ENCODE measurements at places on chromosomes 2 and 18.

- DNase-seq, result no peak
Measured at GRCh38 chr18:21803495-21803894, 62.9 kb downstream of the MIB1 start.

GRCh38 chr2:10161206-10161931 is 38.8 kb downstream of the RRM2 start:
- DNase-seq, result no peak

DNA sequence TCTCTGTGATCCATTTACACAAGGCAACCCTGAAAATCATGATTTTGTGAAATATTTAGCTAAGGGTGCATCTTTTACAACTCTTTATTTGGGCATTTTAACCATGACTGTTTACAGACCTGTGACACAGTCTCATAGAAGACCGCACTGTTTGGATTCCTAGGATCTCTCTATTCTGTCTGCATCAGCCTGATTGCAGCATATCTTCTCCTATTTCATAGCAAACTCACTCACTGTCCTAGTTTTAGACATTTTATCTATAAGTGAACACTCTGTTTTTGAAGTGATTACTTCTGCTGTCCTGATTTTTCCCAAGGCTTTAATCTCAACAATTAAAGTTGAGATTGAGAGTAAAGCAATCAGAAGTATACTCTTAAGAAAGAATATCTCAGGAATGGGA is 56.2 kb downstream of the CAVIN2 start:
- no peak for DNase-seq

GRCh38 chr18:8186413-8186812 is 422.8 kb upstream of the RAB12 start:
- DNase-seq, result no peak

DNA sequence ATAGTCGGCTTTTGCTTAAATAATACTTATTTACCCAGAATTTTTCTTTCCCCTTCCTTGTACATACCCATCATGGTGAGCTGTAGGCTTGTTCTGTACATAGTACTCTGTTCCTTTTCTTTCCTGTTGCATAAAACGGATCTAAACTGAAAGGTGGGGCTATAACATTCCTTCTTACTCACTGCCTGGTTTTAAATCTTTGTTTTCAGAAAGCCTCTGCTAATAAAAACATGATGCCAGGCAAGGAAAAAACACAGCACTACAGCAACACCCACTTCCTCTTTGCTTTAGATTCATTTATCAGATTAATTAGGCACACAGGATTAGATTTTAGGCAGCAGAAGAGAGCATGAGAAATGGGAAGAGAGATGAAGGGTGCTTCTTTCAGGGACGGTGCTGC is 19.6 kb upstream of the STON1 start:
- DNase-seq, result no peak

- no peak for DNase-seq
Measured at GRCh38 chr2:44956843-44957242, 15.3 kb downstream of the SIX3 start.

DNA sequence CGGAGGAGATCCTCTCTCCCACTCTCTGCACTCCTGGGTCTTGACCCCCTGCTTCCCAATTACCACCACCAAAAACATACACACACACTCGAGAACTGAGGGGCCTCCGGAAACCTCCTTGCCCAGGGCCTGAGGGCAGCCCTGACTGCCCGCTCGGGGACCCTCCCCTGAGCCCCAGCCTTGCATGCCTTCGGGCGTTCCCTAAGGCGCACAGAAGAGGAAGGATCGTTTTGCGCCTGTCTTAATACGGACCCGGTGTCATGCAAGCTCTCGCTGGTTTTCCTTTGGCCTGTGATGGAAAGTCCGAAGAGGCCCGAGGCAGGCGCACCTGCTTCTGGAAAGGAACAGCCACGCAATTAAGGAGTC is 19.8 kb downstream of the POU3F3 start:
- no peak for DNase-seq

DNA sequence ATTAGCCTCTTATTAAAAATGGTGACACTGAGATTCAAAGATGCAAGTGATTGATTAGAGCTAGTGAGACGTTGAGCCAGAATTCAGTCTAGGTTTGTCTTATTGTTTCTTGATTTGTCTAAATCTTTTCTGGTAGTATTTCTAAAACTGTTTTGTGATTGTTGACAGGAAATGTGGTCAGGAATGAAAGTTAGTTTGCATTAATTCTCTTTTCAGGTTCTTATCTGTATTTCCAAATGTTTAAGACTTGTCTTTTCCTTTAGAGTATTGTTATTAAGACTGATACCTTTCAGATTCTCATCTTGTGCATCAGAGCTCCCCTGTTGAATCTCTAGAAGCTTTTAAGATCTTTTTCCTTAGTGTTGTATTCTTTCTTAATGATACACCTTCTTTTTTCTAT is 89.3 kb downstream of the MBD5 start:
- DNase-seq, result no peak

GRCh38 chr2:224909885-224910573 is 132.2 kb downstream of the DOCK10 start:
- DNase-seq, result peak; percentile 75

DNA sequence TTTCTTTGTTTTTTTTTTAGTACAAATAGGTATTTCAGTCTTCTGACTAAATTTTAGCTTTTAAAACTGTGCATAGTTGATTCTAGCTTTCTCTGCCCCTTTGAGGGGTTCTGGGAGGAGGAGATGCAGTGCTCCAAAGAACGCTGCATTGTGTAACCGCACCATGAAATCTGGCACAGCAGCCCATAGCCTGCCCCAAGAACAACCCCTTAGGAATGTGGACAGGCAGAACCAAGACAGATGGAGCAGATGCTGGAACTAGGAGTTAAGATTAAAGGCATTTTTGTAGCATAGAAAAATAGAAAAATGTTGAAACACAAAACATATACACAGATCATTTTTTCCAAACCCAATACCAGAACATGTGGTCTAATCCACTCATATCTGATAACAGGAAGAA is 187.5 kb downstream of the SCG2 start:
- no peak for DNase-seq

DNA sequence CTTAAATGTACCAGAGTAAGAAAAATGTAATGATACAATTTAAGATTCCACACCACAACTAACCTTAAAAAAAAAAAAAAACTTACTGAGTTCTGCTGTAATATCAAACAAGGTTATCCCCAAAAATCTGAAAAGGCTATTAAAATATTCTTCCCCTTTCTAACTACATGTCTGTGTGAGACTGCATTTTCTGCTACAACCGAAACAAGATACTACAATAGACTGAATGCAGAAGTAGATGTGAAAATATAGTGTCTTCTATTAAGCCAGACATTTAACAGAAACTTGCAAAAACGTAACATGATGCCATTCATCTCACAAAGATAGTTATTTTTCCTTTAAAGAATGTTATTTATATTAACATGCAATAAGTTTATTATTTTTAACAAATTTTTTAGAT is 16.2 kb downstream of the SS18 start:
- no peak for DNase-seq

GRCh38 chr18:23871410-23871809 is 143.1 kb upstream of the TTC39C start:
- DNase-seq, result no peak

GRCh38 chr18:34084635-34085034 is 140.1 kb downstream of the NOL4 start:
- DNase-seq, result no peak

GRCh38 chr18:5601188-5601624 is 57.4 kb upstream of the EPB41L3 start:
- DNase-seq, result no peak

GRCh38 chr18:48345596-48345995 is 63.6 kb downstream of the ZBTB7C start:
- DNase-seq, result peak; percentile 54

- no peak for DNase-seq
Measured at GRCh38 chr18:73254564-73254963, 386.8 kb upstream of the NETO1 start.

Data from left forelimb (tissue), 1 donor.